Aorta (tissue), 5 donors: ENCODE measurements at places on chromosomes 12 and 14. TPM values are rescaled to one million over a fixed set of nuclear protein-coding genes. Genes with fewer than 3 reads are reported as not detected.
A peak's percentile ranks its signal among the peaks of the same experiment; 100 is the strongest.

The KRT85 gene
- not detected for total RNA-seq

The AKAP5 gene
- 2.8 TPM for total RNA-seq

The PLEKHA5 gene
- total RNA-seq, result 56.0 TPM

The FOXG1 gene
- total RNA-seq, result not detected

The SLC5A8 gene
- total RNA-seq, result not detected

The REP15 gene
- total RNA-seq, result 4.3 TPM

The SLC25A29 gene
- 45.9 TPM for total RNA-seq

The MYH6 gene
- not detected for total RNA-seq

The TMEM260 gene
- total RNA-seq, result 17.7 TPM

DNA sequence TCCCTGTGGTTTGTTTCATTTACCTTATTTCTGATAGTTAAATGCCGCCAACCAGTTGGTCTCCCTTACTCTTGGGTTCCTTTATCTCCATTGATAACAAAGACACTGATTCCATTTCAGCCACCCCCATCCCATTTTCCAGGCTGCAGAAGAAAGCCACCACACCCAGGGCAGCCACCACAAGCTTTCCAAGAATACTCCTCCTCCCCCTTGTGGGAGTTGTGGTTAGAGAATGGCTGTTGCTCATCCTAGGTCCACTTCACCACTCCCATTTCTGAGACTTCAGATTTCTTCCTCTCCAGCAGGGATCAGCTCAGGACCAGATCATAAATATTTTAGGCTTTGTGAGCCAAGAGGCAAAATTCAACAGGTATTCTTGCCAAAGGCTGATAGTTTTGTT, 73.9 kb downstream of the ANO4 start:
- no peak for DNase-seq
- no peak overlapping the region for H3K27ac ChIP-seq
- no peaks in the 10 kb centered on the region for H3K27me3 ChIP-seq
- no peaks in the 10 kb centered on the region for H3K36me3 ChIP-seq
- no peaks in the 10 kb centered on the region for H3K4me1 ChIP-seq

- H3K27ac ChIP-seq, result no peak overlapping the region
- H3K36me3 ChIP-seq, result no peaks in the 10 kb centered on the region
- H3K4me3 ChIP-seq, result no peak overlapping the region
- no peak for DNase-seq
- H3K27me3 ChIP-seq, result no peaks in the 10 kb centered on the region
- H3K4me1 ChIP-seq, result peaks cover 3% of the 10 kb centered on the region
Measured at GRCh38 chr14:89397569-89398230, 19.3 kb downstream of the FOXN3 start.

- H3K36me3 ChIP-seq, result no peaks in the 10 kb centered on the region
- peak overlapping the region; percentile 77 for H3K27ac ChIP-seq
- no peak overlapping the region for H3K4me3 ChIP-seq
- H3K4me1 ChIP-seq, result no peaks in the 10 kb centered on the region
- H3K27me3 ChIP-seq, result no peaks in the 10 kb centered on the region
Measured at GRCh38 chr12:53224897-53225634, 6.9 kb downstream of the RARG start.

DNA sequence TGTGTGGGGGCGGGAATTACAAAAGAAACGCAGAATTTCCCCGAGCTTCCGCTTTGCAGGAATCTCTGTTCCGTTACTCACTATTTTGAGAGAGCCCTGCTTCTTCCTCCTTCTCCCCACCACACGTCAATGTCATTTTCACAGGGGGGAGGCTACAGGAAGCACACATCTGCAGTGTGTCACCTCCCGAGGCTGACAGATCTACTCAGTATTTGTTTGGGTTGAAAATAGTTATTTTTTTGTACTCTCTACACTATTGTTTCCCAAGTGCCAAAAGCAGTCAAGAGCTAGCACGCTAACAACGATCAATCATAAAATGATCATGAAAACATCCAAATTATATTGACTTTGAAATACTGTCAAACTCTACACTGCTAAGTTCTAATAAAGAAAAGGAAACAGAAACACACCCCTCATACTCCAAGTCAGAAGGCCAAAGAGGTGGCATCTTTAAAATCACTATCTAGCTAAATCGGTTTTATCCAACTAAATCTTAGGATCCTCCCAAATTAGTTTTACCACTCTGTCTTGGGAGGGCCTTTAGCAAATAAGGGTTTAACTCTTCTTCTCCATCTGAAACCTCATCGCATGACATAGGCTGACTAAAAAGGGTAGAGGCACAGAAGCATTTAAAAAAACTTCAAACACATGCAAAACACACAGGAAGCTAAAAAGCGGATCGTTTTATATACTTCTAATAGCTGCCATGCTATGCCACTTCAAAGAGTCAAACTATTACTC, 51.8 kb downstream of the FOXN3 start:
- no peak overlapping the region for H3K4me3 ChIP-seq
- no peaks in the 10 kb centered on the region for H3K27me3 ChIP-seq
- H3K4me1 ChIP-seq, result peaks cover 6% of the 10 kb centered on the region
- DNase-seq, result no peak
- no peaks in the 10 kb centered on the region for H3K36me3 ChIP-seq

GRCh38 chr12:43241986-43242385, 310.0 kb downstream of the ADAMTS20 start:
- H3K36me3 ChIP-seq, result no peaks in the 10 kb centered on the region
- peaks cover 2% of the 10 kb centered on the region for H3K4me1 ChIP-seq
- no peaks in the 10 kb centered on the region for H3K27me3 ChIP-seq
- no peak overlapping the region for H3K4me3 ChIP-seq
- H3K27ac ChIP-seq, result no peak overlapping the region

DNA sequence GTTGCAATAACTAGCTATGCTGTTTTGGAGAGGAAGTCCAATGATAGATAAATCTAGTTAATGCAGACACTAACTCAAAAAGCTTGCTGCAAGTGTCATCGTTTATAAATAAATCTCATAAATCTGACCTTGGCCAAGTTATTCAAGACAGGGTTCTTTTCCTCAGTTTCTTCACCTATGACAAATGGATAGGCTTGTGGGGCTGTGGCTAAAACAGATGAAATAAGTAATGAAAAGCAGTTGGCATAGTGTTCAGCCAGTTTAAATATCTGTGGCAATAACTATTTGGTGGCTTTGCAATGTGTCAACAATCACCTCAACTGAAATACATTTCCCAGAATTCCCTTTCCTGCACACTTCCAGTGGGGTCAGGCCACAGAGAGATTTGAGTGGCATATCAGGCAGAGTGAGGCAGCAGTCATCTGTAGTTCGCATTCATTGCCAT, 169.9 kb downstream of the DYRK2 start:
- H3K27me3 ChIP-seq, result no peaks in the 10 kb centered on the region
- DNase-seq, result no peak
- no peak overlapping the region for H3K4me3 ChIP-seq
- no peak overlapping the region for H3K27ac ChIP-seq
- H3K36me3 ChIP-seq, result no peaks in the 10 kb centered on the region

- no peak overlapping the region for H3K4me3 ChIP-seq
- H3K27me3 ChIP-seq, result no peaks in the 10 kb centered on the region
- no peak for DNase-seq
Measured at GRCh38 chr12:51067229-51067628, 16.2 kb downstream of the CSRNP2 start.

DNA sequence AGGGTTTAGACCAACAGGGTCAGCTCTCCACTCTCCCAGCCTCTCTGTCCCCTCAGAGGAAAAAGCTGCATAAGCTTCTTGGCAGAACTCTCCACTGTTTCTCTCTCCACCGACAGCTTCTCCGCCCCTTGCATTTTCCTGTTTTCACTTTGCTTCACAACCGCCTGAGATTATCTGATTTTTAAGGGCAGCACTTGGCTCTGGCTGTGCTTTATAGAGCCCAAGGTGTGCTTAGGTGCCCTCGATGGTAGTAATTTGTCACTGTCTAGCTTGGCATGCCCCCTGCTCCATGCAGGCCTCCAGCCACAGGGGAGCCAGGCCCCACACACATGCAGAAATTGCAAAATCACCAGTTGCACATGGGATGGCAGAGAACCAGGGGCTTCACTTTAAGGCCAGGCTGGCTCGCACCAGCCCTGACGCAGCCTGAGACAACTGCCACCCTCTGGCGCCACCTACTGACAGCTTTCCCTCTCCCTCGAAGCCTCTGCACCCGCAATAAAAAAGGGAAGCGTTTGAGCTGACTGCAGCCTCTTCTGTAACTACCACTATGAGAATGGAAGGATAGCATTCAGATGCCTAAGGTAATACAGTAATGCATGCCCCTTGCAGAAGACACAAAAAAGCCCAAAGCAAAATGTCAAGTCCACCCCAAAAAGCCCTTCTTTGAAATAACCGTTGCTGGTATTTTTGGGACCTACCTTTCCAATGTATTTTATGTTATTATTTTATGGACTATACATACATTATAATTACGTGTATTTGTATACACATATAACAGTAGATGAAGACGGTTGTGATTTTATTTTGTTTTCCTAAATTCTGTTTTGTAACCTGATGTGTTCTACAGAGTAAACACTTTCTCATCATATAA, 32.0 kb upstream of the RIMBP2 start:
- no peaks in the 10 kb centered on the region for H3K27me3 ChIP-seq
- H3K27ac ChIP-seq, result no peak overlapping the region
- H3K4me1 ChIP-seq, result no peaks in the 10 kb centered on the region
- no peaks in the 10 kb centered on the region for H3K36me3 ChIP-seq

GRCh38 chr14:22915886-22916521, 2.9 kb downstream of the RBM23 start:
- no peak overlapping the region for H3K4me3 ChIP-seq
- no peak for DNase-seq
- no peaks in the 10 kb centered on the region for H3K36me3 ChIP-seq
- no peaks in the 10 kb centered on the region for H3K27me3 ChIP-seq

- DNase-seq, result no peak
- no peak overlapping the region for H3K27ac ChIP-seq
- H3K36me3 ChIP-seq, result no peaks in the 10 kb centered on the region
- H3K4me3 ChIP-seq, result no peak overlapping the region
- no peaks in the 10 kb centered on the region for H3K4me1 ChIP-seq
Measured at GRCh38 chr12:89882050-89882449, 173.4 kb upstream of the ATP2B1 start.

DNA sequence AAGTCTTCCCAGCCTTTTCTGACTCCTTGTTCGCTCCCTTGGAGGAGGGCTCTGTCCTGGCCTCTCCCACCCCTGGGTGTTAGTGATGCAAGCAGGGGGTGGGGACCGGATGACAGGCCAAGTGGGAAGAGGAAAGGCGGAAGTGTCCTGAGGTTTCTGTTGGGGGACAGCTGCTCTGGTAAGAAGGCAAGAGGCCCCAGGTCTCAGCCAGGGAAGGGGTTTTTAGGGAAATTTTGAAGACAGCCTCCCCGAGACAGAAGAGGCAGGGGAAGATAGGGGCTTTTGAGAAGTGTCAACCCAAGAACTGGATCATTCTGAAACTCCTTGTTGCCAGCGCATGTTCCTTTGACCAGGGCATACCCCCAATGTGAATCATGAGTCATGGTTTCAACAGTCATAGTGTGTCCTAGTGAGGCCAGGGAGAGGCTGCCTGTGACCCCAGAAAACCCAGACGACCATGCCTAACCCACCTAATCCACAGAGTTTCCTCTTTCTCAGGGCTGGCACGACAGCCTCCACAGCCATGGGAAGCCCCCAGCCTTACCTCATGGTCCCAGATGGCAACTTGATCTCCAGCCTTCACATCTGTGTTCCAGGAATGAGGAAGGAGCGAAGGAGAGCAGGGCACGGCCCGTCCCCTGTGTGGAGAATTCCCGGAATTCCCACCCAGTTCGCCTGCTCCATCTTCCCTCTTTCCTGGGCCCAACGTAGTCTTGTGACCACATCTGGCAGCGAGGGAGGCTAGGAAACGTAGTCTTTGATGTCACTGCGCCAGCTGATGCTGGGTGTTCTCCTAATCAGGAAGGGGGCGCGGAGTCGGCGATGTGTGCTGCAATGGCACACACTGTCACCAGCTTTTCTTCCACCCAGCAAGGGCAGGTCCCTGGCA, 4.9 kb upstream of the GPR132 start:
- H3K4me1 ChIP-seq, result no peaks in the 10 kb centered on the region
- H3K27ac ChIP-seq, result no peak overlapping the region
- DNase-seq, result peak; percentile 73
- no peaks in the 10 kb centered on the region for H3K36me3 ChIP-seq

GRCh38 chr14:74441113-74441512, 15.1 kb upstream of the SYNDIG1L start:
- no peaks in the 10 kb centered on the region for H3K36me3 ChIP-seq
- H3K27me3 ChIP-seq, result no peaks in the 10 kb centered on the region
- no peaks in the 10 kb centered on the region for H3K4me1 ChIP-seq
- no peak overlapping the region for H3K4me3 ChIP-seq

GRCh38 chr14:22837750-22838538, 1.6 kb downstream of the MMP14 start:
- no peaks in the 10 kb centered on the region for H3K4me1 ChIP-seq
- peaks cover 3% of the 10 kb centered on the region for H3K36me3 ChIP-seq
- H3K27ac ChIP-seq, result peak overlapping the region; percentile 99
- peak overlapping the region; percentile 92 for H3K4me3 ChIP-seq
- no peaks in the 10 kb centered on the region for H3K27me3 ChIP-seq

- no peak overlapping the region for H3K4me3 ChIP-seq
- no peaks in the 10 kb centered on the region for H3K27me3 ChIP-seq
- H3K36me3 ChIP-seq, result no peaks in the 10 kb centered on the region
- no peaks in the 10 kb centered on the region for H3K4me1 ChIP-seq
- DNase-seq, result no peak
- H3K27ac ChIP-seq, result no peak overlapping the region
Measured at GRCh38 chr14:54894995-54895394, 7.6 kb downstream of the GCH1 start.

GRCh38 chr12:63302269-63302940, 151.4 kb upstream of the AVPR1A start:
- no peaks in the 10 kb centered on the region for H3K27me3 ChIP-seq
- H3K4me1 ChIP-seq, result no peaks in the 10 kb centered on the region
- no peak overlapping the region for H3K4me3 ChIP-seq
- DNase-seq, result no peak
- no peaks in the 10 kb centered on the region for H3K36me3 ChIP-seq

- no peak for DNase-seq
- no peak overlapping the region for H3K4me3 ChIP-seq
- H3K4me1 ChIP-seq, result peaks cover 2% of the 10 kb centered on the region
- no peak overlapping the region for H3K27ac ChIP-seq
- no peaks in the 10 kb centered on the region for H3K27me3 ChIP-seq
- H3K36me3 ChIP-seq, result no peaks in the 10 kb centered on the region
Measured at GRCh38 chr14:61659582-61659981, 35.7 kb upstream of the HIF1A start.

- DNase-seq, result no peak
- no peak overlapping the region for H3K27ac ChIP-seq
- H3K36me3 ChIP-seq, result no peaks in the 10 kb centered on the region
Measured at GRCh38 chr12:18998343-18999261, 130.9 kb upstream of the PLEKHA5 start.

GRCh38 chr14:77043177-77043983, 14.9 kb upstream of the IRF2BPL start:
- no peak overlapping the region for H3K4me3 ChIP-seq
- H3K4me1 ChIP-seq, result peaks cover 10% of the 10 kb centered on the region
- H3K27me3 ChIP-seq, result no peaks in the 10 kb centered on the region
- H3K36me3 ChIP-seq, result no peaks in the 10 kb centered on the region
